ENCODE measurements at places on chromosomes 7 and 10. TPM values are rescaled to one million over a fixed set of nuclear protein-coding genes. Genes with fewer than 3 reads are reported as not detected.

GRCh38 chr7:102146122-102146521 is 140.5 kb upstream of the SH2B2 start:
- no peaks in the 10 kb centered on the region for H3K27me3 ChIP-seq
- H3K4me3 ChIP-seq: no peak overlapping the region
- no peak for DNase-seq
- H3K27ac ChIP-seq: no peak overlapping the region

DNA sequence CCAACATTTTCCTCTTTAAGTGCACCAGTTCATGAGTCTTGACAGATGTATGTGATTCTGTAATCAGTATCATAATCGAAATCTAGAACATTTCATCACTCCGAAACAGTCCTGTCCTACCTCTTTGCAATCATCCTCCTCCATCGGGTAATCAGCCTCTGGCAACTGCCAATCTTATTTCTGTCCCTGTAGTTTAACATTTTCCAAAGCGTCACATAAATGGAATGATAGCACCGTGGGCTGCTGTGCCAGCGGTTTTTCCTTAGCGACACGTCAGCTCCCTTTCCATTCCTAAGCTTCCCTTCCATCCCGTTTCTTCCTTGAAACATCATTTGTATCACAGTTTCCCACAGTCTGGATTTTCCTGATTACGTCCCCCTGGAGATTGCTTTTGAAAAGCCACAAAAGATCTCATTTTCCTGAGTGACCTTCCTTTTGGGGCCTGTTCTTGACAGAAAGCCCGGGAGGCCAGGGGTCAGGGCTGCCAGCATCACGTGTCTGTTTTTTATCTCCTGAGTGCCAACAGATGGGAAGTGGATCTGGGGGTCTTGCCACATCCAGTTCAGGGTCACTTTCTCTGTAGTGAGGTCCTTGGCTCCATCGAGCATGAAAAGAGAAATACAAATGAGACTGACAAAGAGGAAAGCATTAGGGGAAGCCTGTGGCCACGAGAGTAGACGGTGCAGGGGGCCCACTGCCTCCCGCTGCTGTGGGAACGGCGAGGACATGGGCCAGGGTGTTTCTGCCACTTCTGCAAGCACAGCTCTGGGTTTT is 31.6 kb downstream of the TMEM120A start:
- H3K36me3 ChIP-seq: peaks cover 14% of the 10 kb centered on the region
- H3K27ac ChIP-seq: peak overlapping the region; percentile 86
- no peak overlapping the region for H3K4me3 ChIP-seq

DNA sequence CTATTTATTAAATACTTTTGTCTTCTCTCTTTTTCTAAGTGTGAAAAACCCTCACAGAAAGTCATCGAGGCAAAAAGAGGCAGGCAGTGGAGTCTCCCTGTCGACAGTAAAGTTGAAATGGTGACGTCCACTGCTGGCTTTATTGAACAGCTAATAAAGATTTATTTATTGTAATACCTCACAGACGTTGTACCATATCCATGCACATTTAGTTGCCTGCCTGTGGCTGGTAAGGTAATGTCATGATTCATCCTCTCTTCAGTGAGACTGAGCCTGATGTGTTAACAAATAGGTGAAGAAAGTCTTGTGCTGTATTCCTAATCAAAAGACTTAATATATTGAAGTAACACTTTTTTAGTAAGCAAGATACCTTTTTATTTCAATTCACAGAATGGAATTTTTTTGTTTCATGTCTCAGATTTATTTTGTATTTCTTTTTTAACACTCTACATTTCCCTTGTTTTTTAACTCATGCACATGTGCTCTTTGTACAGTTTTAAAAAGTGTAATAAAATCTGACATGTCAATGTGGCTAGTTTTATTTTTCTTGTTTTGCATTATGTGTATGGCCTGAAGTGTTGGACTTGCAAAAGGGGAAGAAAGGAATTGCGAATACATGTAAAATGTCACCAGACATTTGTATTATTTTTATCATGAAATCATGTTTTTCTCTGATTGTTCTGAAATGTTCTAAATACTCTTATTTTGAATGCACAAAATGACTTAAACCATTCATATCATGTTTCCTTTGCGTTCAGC is 43.4 kb downstream of the TARP start:
- no peak overlapping the region for H3K27ac ChIP-seq
- no peak for DNase-seq
- H3K4me1 ChIP-seq: peaks cover 19% of the 10 kb centered on the region
- no peak overlapping the region for H3K4me3 ChIP-seq
- H3K36me3 ChIP-seq: peaks cover 18% of the 10 kb centered on the region

DNA sequence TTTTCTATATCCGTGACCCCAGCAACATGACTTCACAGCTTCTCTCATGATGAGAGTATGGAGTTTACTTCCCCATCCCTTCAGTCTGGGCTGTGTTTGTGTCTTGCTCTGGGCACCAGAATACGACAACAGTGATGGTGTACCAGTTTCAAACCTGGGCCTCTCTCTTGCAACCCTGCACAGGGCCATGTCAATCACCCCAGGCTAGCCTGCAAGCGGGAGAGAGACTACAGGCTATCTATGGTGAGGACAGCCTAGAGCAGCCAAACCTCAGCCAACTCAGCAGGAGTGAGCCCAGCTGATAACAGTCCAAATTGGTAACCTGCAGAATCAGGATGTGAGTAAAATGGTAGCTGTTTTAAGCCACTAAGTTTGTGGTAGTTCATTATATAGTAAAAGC is 235.8 kb downstream of the CHCHD3 start:
- no peaks in the 10 kb centered on the region for H3K27me3 ChIP-seq
- peaks cover 5% of the 10 kb centered on the region for H3K4me1 ChIP-seq
- H3K4me3 ChIP-seq: no peak overlapping the region

DNA sequence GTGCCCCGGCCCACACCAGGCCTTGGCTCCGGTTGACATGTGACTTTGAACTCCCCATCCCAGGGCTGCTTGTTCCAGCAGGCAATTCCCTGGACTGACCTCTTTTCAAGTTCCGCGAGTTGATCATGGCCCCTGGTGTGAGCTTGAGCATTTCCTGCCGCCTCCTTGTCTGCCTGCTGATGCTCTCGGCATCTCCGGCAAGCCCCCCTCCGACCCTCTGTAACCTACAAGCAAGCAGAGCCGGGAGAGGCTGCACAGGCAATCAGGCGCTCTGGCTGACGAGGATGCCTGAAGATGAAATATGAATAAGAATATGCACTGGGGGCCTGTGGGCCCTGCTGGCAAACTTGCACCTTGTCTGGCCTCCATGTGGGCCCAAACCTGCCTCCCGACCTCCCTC is 304.9 kb upstream of the MKI67 start:
- H3K27me3 ChIP-seq: peaks cover 20% of the 10 kb centered on the region
- H3K36me3 ChIP-seq: no peaks in the 10 kb centered on the region
- no peak overlapping the region for H3K27ac ChIP-seq
- no peaks in the 10 kb centered on the region for H3K4me1 ChIP-seq
- no peak overlapping the region for H3K4me3 ChIP-seq

DNA sequence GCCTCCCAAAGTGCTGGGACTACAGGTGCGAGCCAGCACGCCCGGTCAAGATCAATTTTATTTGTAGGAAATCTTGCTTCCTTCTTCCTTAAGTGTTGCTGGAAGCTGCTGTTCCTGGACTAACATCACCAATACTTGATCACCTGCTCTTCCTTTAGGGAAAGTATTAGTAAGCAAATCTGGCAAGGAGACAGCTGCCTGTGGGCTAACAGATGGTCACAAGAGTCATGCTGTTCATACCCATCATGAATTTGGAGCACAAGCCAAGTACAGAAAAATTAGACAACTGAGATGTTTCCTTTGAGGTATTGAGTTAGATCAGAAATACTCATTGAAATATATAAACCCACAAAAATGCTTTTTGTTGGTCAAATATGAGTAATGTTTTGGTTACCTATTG is 27.9 kb downstream of the BAIAP2L1 start:
- H3K36me3 ChIP-seq: no peaks in the 10 kb centered on the region
- H3K27ac ChIP-seq: no peak overlapping the region
- H3K27me3 ChIP-seq: no peaks in the 10 kb centered on the region
- no peaks in the 10 kb centered on the region for H3K4me1 ChIP-seq
- H3K4me3 ChIP-seq: no peak overlapping the region

DNA sequence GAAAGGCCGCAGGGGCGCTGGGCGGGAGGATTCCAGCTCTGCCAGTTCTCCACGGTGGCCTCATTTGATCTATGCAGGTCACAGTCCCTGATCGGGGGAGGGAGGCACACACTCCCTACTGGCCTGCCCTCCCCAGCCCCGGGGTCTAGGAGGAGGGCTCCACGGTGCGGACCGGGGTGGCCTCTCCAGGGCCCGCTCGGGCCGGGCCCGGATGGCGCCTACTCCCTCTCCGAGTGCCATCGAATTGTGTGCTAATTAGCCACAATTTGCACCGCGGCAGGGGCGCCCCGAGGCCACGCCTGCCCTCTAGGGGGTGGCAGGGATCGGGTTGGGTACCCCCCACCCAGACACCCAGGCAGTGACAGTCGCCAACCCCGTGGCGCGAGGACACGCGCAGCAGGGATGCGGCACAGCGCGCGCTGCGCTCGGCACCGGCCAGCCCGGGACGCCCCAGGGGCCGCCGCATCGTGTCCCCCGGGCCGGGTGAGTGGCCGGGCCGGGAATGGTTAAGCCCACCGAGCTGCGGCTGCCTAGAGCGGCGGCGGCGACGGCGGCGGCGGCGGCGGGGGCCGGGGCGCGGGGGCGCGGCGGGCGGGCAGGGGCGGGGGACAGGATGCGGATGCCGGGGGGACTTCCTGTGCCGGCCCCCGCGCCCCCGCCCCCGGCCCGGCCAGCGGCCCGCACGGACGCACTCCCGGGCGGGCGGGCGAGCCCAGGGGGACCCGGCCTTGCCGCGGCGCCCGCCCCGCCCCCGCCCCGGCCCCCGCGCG is at the start of gene ZNF853:
ZNF853 (plus strand) TSS at position 658 of the 770 bp plus-strand sequence. CDS start 565 bp downstream, outside the sequence.
- H3K4me3 ChIP-seq: peak within 1 kb of the TSS; percentile 77
- H3K27ac ChIP-seq: no peak within 1 kb of the TSS
- DNase-seq: peak; percentile 33
- H3K4me1 ChIP-seq: peaks cover 12% of the 10 kb centered on the region
- no peaks in the 10 kb centered on the region for H3K27me3 ChIP-seq

DNA sequence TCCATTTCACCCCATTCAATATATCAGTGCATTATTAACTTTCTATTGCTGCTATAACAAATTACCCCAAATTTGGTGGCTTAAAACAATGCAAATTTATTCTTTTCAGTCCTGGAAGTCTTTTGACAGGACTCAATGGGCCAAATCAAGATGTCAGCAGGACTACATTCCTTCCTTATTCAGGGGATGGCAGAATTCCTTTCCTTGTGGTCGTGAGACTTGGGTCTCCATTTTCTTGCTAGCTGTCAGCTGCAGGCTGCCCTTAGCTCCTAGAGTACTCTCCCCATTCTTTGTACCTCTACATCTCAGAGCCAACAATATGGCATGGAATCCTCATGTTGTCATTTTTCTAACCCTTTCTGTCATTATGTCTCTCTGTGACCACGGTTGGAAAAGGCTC is 310.6 kb downstream of the HDAC9 start:
- no peak overlapping the region for H3K4me3 ChIP-seq
- no peak overlapping the region for H3K27ac ChIP-seq
- H3K27me3 ChIP-seq: no peaks in the 10 kb centered on the region
- no peaks in the 10 kb centered on the region for H3K36me3 ChIP-seq
- H3K4me1 ChIP-seq: no peaks in the 10 kb centered on the region
- no peak for DNase-seq

GRCh38 chr10:13636776-13637175 is 50.0 kb downstream of the PRPF18 start:
- H3K27ac ChIP-seq: no peak overlapping the region
- peaks cover 49% of the 10 kb centered on the region for H3K36me3 ChIP-seq
- DNase-seq: no peak
- peaks cover 7% of the 10 kb centered on the region for H3K4me1 ChIP-seq
- H3K27me3 ChIP-seq: no peaks in the 10 kb centered on the region

GRCh38 chr10:6514844-6515780 is 65.0 kb downstream of the PRKCQ start:
- peaks cover 5% of the 10 kb centered on the region for H3K27me3 ChIP-seq
- no peak overlapping the region for H3K27ac ChIP-seq
- H3K4me3 ChIP-seq: no peak overlapping the region
- H3K36me3 ChIP-seq: no peaks in the 10 kb centered on the region

DNA sequence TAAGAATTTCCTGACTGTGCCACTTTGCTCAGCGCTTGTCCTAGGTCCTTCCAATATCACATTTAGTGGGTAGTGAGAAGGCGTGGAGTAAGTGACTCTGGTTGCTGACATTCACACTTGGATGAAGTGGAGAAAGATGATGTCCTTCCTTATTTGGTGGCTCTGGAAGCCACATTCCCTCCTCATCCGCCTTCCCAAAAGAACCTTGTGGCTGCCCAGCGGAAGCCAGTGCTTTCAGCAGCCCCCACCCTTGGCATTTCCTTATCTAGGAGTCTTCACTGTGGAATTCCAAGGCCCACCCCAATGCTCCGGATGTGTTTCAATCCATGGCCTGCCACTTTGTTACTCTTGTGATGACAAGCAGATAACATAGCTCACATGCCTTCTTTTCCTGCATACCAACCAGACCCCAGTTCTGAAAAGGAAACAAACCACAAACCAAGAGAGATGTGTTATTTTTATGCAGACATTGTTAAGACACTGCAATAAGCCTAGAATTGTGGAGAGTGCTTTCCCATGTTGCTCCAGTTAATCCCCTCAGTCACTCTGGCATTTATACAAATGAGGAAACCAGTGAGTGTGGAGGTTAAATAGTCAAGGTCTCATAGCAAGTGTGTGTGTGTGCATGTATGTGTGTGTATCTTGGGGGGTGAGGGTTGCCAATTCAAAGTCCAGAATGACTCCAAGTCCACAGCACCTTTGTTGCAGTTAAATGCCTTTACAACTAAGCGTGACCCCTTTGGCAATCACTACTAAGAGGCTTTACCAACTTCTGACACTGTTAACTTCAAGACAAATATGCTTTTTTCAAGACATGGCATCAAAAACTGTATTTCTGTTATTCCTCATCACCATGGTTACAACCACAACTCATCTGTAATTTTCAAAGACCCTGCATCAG is 10.3 kb upstream of the ANKRD1 start:
- no peak overlapping the region for H3K4me3 ChIP-seq
- H3K4me1 ChIP-seq: peaks cover 9% of the 10 kb centered on the region
- no peak overlapping the region for H3K27ac ChIP-seq
- DNase-seq: no peak

GRCh38 chr10:115164220-115164619 is 71.1 kb downstream of the ATRNL1 start:
- no peaks in the 10 kb centered on the region for H3K4me1 ChIP-seq
- no peak overlapping the region for H3K27ac ChIP-seq
- no peak for DNase-seq
- peaks cover 12% of the 10 kb centered on the region for H3K27me3 ChIP-seq

- H3K27ac ChIP-seq: peak overlapping the region; percentile 93
- peak overlapping the region; percentile 96 for H3K4me3 ChIP-seq
- peaks cover 9% of the 10 kb centered on the region for H3K36me3 ChIP-seq
- DNase-seq: peak; percentile 50
- H3K4me1 ChIP-seq: peaks cover 29% of the 10 kb centered on the region
- no peaks in the 10 kb centered on the region for H3K27me3 ChIP-seq
These were observed 403 bp downstream of the CDK6 start for GRCh38 chr7:92835851-92836488.

Gene ENKUR
- polyA plus RNA-seq: 3.1 TPM

Gene PNLIPRP1
- polyA plus RNA-seq: not detected

Gene TMEM184A
- not detected for polyA plus RNA-seq

Gene WASL
- polyA plus RNA-seq: 3.2 TPM

Gene GPR15LG
- not detected for polyA plus RNA-seq
